ENCODE measurements at places on chromosomes 11 and 22.

GRCh38 chr11:84899740-84900139, 727.4 kb downstream of the DLG2 start:
- DNase-seq = no peak

GRCh38 chr22:40368836-40369235, 1.6 kb upstream of the SGSM3 start:
- no peak for DNase-seq

GRCh38 chr22:40137132-40137531, 40.6 kb upstream of the TNRC6B start:
- no peak for DNase-seq

DNA sequence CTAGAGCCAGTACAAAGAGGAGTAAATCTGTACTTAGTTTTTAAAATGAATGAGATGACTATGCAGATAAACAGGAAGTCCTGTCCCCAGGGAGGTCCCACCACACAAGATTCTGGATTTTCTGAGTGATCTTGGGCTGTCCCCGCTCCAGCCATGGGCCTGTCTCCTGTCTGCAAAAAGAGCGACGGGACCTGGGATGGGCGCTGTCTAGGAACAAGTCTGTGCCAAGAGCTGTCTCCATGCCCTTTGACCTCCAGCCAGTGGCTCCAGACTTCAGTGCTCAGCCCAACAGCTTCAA, 6.0 kb downstream of the CSNK1E start:
- DNase-seq = no peak

DNA sequence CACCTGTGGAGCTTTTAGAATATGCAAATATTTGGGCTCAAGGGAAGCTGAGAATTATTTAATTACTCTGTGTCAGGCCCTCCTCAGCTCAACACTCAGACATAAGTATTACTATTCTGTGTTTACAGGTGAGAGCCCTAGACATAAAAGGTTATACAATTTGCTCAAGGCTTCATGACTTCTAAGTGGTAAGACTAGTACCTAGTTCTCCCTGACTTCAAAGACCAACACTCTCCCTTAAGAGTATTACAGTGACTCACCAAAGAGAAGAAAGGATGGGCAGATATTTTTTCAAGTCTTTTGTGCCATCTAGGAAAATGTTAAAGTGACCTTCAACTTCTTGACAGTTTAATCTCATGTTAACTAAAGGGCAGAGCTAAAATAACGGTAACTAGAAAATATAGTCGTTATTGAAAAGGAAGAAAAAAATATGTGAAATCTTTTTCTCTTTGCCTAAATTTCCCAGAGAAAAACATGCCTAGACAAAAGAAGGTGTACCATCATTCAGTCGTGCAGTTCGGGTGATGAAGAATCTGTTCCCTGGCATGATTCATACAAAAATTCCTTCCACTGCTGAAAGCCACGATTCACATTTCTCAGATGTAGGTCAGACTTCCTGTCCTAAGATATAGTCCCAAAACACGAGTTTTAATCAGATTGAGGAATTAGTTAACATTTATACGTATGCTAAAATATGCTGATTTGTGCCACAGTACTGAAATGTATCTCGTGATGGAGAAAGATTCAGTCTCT, 849.1 kb upstream of the API5 start:
- DNase-seq = no peak

GRCh38 chr22:29313126-29313575, 2.3 kb downstream of the RASL10A start:
- no peak for DNase-seq

GRCh38 chr11:125088123-125088522, 23.3 kb downstream of the TMEM218 start:
- DNase-seq = no peak

All from NCI-H226 (cell line).